ENCODE measurements at places on chromosomes 12 and 14.

GRCh38 chr14:65346895-65347294 lies 65.6 kb upstream of the FUT8 start:
- DNase-seq, result no peak

- DNase-seq, result no peak
Observed at GRCh38 chr14:84162633-84163032, 1367.3 kb upstream of the FLRT2 start.

GRCh38 chr14:60196291-60196690 lies 31.1 kb upstream of the DHRS7 start:
- DNase-seq, result no peak

DNA sequence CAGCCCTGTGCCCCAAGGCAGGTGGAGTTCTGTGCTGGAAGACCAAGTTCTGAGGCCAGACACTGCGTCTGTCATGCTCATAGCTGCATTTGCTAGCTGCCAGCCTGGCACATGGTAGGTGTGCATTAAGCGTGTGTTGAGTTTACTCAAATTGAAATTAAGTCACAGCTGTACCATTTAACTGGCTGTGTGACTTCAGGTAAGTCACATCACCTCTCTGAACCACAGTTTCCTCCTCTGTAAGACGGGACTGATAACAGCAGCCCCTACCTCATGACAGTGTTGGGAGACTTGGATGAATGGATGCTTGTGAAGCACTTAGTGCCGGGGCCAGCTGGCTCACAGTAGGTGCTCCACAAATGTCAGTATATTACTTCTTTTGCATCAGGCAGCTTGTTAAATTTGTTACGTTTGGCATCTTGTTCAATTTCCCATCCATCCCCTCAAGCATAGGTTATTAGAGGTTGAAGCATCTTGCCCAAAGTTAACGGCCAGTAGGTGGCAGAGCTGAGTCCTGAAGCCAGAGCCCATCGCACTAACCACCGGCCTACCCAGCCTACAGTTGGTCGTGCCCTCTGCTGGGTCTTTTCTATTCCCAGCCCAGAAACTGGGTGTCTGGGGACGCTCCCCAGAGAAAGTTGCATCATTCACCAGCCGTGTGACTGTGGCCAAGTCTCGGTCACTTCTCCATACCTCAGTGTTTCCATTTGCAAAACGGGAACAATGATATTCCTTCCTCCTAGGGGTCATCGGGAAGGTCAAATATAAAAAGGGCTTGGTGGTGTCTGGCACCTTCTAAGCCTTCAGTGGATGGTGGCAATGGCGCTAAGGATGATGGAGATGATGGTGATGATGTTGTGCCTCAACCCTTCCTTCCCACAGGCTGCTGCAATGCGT lies 4.5 kb downstream of the DAO start:
- DNase-seq, result peak; percentile 28

- no peak for DNase-seq
Observed at GRCh38 chr12:19373586-19373985, 65.7 kb upstream of the AEBP2 start.

DNA sequence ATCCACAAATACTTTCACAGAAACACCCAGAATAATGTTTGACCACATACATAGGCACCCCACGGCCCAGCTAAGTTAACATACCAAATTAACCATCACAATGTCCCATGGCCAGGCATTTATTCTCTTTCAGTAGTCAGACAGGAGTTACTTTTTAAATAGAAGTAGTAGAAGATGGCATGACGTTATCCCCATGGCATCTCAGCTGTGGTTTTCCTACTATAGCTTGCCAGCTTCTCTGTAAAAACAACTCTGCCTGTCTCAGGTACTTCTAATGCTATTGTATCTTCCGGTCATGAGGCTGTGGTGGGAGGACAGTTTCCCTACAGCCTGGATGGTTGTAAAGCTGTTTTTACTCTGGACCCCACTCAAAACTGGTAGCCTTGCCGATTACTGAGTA lies 19.3 kb downstream of the CTSG start:
- peak; percentile 9 for DNase-seq

- no peak for DNase-seq
Observed at GRCh38 chr14:95522556-95522955, 6.1 kb upstream of the SYNE3 start.

DNA sequence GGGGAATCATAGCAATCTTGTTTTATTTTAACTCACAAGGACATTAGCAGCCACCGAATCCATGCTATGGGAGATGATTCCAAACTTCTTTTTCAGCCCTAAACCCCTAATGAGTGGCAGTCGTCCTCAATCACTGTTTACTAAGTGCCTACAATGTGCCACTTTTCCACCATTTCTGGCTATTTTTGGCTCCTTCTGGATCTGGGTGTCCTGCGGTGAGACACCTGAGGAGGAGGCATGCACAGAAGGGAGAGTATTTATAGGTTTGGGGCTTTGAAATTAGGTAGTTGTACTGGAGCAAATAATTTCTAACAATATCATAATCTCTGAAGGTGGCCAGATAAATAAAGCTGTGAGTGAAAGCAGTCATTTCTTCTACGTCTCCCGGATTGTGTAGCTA lies 1125.6 kb downstream of the BCL11B start:
- no peak for DNase-seq

DNA sequence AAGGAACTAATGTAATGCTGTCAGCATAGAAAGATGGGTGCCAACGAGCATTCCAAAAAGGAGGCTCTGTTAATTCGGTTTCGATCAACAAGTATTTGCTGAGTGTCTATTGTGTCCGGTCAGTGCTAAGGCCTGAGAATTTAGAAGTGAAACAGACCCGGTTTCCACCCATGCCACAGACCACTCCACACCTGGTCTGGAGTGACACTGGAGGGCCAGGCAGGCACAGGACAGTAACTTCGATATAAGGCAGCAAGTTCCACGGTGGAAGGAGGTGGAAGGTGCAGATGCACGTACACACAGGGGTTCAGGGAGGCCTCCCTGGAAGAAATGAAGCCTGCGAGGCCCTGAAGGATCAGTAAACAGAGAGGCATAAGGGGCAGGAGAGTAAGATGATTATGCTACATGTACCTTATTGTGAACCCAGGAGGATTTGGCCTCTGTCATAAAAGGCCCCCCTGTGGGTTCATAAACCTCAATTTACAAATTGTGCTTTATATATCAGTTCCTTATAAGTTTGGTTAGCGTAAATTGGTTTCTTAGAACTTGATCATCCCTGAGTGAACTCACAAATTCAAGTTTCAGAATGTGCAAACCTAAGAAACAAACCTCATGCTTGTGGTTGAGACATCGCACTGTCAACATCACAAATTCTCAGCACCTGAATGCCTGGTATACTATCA lies 25.9 kb downstream of the SSH1 start:
- no peak for DNase-seq

DNA sequence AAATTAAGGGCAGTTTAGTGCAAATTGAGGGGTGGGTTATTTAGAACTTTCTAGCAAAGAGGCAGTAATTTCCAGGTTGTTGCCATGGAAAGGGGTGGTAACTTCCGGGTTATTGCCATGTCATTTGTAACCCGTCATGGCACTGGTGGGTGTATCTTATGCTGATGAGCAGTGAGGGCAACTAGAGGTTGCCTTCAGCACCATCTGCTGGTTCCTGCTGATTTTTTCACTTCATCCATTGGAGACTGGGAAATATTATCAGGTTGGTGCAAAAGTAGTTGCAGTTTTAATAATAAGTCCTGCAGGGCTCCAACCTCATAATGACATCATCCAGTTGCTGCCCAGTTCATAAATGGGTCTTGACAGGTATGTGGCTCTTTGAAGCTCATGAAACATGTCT lies 24.4 kb upstream of the SERPINA4 start:
- DNase-seq, result no peak

GRCh38 chr14:95255487-95255886 lies 64.2 kb downstream of the CLMN start:
- peak; percentile 24 for DNase-seq

GRCh38 chr14:26522967-26523366 lies 74.9 kb downstream of the NOVA1 start:
- peak; percentile 79 for DNase-seq

DNA sequence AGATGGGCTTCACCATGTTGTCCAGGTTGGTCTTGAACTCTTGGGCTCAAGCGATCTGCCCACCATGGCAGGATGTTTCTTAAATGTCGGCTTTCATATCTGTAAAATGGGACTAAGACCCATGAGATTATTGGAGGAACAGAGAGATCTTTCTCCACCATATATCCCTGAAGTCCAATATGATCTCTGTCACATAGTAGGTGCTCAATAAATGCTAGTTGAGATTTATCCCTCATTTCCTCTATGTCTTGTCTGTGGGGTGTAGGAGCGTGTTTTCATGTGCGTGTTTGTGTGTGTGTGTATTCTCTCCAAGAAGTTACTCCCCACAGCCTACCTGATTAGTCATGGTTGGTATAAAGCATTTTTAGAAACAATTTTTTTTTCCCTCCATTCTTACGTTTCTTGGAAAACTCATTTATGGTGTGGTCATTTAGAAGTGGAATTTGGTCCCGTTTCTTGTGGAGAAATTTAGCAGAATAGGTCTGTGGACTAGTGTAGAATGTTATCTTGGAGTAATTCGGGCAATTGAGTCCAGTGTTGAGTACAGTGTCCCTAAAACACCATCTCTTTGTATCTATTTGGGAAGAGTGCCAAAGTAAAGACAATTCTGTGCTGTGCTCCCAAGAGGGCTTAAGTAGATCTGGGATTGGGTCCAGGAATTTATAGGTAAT lies 4.3 kb downstream of the STRAP start:
- no peak for DNase-seq

- peak; percentile 81 for DNase-seq
Observed at GRCh38 chr14:77099425-77100167, 1.5 kb downstream of the CIPC start.

GRCh38 chr12:76303365-76303764 lies 44.9 kb downstream of the BBS10 start:
- peak; percentile 22 for DNase-seq

DNA sequence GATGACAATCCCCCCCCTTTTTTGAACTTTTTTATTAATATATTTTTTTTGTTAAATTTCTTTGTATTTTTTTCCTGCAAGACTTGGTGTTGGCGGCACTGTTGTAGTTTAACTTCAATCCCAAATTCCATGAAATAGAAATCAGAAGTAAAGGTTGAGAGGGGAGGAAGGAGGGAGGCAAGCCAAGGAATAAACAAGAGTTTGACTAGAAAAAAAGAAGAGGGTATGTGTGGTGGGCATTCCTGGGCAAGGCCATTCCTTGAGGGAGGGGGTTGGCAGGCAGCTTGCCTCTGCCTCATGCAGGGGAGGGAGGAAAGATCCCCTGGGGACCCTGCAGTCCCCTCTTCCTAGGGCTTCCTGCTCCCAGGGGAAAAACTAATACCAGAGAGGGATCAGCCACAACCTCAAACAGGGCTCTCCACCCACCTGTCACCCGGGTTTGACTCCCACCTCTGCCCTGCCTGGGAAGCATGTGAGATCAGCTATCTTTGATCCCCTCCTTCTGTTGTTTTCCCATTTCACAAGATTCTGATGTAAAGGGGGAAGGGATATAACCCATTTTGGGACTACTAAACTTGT lies 519 bp upstream of the AP1G2 start:
- DNase-seq, result no peak

- DNase-seq, result no peak
Observed at GRCh38 chr14:35285168-35286002, 6.8 kb upstream of the PSMA6 start.

- DNase-seq, result no peak
Observed at GRCh38 chr12:88951860-88952561, 371.7 kb upstream of the KITLG start.

- peak; percentile 97 for DNase-seq
Observed at GRCh38 chr12:104049903-104050356, at the start of gene GLT8D2. Gene GLT8D2, minus strand, starts transcription at chr12:104050187. Its CDS starts 30,539 bp downstream, at chr12:104019648.

DNA sequence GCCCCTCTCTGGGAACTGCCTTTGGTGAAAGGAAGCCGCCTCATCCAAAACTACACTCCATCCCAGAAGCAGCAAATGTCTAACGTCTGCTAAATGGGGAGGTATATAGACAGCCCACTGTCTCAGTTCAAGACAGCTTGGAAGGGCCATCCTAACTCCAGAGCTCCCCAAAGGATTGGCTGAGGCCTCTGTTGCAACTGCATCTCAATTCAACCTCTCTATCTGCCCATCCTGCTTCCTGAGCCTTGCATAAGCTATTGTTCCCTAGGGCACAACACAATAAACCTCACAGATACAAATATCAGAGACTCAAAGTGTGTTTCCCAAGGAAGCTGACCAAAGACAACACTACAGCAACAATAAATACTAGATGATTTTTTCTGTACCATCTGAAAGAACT lies 495.2 kb upstream of the SOX5 start:
- no peak for DNase-seq
